ENCODE measurements at places on chromosomes 7 and 10.
A peak's percentile ranks its signal among the peaks of the same experiment; 100 is the strongest.

GRCh38 chr7:47271749-47272148 is 310.2 kb downstream of the TNS3 start:
- DNase-seq, result no peak

GRCh38 chr7:101126651-101127459 is at the start of gene SERPINE1:
SERPINE1 (plus strand) TSS chr7:101127104; CDS start chr7:101128394, 1,290 bp downstream.
- DNase-seq, result no peak

DNA sequence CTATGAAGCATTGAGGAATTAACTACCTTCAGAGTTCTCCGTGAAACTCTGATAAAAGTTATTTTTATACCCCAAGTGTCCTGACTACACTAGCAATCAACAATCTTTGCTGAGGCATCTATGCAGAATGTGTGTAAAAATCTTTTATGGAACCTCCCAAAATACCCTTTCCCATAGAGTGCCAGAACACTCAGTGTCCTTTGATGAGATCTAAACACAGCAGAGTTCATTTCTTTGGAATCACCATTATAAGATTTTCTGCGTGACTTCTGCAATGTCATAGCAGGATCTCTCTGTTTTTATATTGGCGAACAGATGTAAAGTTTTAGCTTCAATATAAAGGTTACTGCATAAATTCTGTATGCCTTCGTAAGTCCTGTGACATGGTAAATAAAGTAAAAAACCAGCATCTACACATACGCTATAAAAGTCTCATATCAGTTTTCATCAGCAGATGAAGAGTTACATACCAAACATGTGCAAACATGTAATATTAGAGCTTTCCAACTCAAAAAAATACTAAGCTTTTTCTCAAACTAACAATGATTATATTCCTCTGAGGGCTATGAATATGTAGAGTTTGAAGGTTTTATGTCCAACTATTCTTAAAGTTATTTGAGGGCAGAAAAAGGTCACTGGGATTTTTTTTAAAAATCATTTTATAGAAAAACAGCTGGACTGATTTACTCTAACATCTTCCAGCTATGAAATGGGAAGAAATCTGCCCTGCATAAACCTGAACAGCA is 67.2 kb downstream of the SKIDA1 start:
- no peak for DNase-seq

GRCh38 chr7:97006816-97007582 is 1.6 kb downstream of the DLX6 start:
- no peak for DNase-seq

DNA sequence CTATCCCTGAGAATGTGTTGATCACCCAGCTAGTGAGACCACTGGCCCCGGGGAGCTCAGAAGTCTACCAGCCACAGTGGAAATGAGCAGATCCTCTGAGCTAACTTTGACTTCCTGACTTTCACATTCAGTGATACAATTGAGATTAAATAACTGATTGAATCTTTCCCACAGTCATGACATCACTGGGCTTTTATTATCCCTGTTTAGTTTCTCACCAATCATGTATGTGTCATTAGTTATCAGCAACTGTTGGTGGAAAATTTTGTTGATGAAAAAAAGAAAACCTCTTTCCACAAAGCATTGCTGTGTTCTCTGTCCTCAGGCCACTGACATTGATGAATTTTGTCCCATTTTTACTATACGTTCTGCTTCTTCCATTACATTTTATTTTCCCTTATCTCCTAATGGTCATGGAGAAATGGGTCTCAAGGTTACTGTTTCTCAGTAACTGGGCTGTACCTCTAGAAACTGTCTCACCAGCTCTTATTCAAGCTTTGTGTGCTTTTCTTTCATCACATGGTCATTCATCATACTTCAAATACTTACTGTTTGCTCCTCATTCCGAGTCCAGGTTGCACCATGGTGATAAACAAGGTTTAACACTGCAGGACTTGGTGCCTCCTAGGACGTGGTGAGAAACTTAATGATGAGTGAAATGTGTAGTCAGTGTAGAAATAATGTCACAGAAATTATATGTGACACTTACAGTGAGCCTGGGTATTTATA is 304.7 kb downstream of the CDK14 start:
- no peak for DNase-seq

DNA sequence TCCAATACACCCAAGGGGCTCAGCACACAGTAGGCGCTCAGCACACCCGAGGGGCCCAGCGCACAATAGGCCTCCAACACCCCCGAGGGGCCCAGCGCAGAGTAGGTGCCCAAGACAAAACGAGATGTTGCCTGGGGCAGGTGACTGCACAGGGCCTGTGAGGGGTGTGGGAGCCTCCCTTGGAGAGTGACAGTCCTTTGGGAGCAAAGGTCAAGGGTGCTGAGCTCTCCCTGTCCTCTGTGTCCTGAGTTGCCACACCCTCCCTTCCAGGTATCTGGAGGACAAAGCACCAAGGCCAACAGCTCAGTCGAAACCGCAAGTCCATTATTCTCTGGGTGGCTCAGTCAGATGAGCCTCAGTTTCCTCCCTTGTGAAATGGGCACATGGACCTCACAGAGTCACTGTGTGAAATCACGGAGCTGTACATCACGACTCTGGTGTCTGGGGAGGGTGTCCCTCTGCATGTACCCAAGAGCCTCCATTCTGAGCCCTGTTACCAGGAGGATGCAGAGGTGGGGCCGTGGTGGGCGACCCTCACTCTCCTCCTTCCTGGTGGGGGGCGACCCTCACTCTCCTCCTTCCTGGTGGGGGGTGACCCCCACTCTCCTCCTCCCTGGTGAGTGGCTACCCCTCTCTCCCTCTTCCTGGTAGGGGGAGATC is 81.3 kb downstream of the FOXL3 start:
- DNase-seq, result no peak

DNA sequence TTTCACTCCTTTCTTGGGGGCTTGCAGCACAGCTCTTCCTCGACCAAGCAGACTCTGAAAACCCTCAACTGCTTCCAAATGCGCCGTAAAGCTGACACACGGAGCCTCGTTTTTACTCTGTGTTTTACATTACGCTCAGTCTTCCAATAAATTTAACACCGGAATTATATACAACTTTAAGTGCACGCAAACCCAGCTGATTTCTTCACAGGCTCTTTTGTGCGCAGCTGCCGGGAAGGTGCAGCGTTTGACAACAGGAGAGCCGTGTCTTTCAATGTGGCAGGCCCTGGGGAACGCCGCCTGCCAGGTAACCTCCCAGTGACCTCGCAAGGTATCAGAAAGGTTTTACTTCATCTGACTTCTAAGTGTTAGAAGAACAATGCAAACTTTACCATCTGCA is 35.0 kb downstream of the GFRA1 start:
- DNase-seq, result no peak

DNA sequence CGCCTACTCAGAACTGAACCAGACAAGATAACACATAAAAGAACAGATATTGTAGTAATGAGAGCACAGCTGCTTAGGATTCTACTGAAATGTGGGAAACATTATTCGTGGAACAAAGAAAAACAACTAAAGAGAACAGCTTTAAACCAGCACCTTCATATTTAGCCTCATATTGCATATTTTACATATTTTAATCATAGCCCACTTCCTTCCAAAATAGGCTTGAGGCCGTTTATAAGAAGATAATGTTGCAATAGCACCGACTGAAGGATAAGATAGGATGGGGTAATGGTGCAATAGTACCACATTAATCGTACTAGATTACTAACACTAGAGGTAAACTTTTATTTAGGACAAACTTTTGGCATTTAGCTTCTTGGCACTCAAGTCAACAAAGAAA is 71.3 kb downstream of the KCND2 start:
- no peak for DNase-seq

- no peak for DNase-seq
These were observed 35.4 kb upstream of the PPP2R2D start for GRCh38 chr10:131865223-131865917.

GRCh38 chr10:11691319-11691755 is 50.8 kb upstream of the ECHDC3 start:
- no peak for DNase-seq

DNA sequence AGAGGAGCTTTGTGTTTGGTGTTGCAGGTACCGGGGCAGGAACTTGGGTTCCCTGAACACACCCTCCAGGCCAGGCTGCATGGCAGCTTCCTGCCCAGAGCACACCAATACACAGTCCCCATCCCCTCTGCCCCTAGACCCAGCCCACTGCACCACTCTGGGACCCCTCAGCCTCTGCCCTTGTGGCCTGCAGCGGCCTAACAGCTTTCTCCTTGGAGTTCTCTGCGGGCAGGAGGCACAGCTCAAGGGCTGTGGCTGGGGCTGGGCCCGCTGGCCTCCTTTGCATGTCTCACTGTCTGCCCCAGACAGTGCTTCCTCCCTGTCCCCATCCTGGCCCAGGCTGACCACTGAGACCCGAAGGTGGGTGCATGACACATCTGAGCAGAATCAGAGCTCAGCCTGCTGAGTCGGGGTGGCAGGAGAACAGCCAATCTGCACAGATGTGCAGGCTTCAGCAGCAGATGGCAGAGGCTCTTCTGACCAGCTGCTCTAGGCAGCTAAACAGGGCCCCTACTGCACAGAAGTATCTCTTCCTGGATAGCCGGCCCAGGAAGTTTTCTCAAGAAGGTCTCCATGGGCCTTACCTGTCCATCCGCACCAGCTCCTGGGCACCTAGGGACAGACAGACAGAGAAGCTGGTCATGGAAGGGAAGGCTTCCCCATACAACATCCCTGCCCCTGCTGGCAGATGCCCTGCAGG is 20.8 kb downstream of the VSIR start:
- DNase-seq, result no peak

GRCh38 chr7:50197549-50197948 is 104.5 kb upstream of the ZPBP start:
- DNase-seq, result peak; percentile 33

DNA sequence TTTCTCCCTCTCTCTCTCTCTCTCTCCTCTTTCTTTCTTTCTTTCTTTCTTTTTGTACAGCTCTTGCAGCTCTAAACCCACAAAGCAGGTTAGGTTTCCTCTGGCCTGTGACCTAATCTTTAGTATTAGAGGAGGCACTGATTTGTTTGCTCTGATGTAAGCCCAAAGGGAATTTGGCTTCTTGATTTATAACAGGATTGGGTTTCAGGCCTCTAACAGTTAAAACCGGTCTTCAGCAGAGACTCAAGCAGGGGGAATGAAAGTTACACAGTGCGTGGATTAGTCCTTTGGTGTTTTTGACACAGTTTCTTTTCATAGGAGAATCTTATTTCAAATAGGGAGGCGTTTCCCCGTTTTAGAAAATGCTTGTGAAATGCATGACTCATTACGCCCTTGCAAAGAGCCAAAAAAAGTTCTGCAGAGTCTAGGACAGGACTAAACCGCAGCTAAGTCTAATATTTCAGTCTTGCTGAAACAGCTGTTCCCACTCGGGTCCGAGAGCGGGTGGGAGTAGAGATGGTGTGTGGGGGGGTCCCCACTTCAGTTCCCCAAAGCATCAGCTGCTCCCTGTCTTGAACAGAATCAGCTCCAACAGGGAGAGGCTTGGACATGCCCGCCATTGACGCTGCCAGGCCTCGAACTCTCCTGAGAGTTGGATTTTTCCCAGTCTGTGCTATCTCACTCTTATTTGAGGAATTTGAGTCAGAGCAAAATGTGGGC is 296.5 kb upstream of the PITRM1 start:
- DNase-seq, result no peak

- no peak for DNase-seq
These were observed 79.1 kb upstream of the NEUROD6 start for GRCh38 chr7:31419505-31420055.

- DNase-seq, result no peak
These were observed 3.4 kb downstream of the KCNIP2 start for GRCh38 chr10:101840102-101840684.

DNA sequence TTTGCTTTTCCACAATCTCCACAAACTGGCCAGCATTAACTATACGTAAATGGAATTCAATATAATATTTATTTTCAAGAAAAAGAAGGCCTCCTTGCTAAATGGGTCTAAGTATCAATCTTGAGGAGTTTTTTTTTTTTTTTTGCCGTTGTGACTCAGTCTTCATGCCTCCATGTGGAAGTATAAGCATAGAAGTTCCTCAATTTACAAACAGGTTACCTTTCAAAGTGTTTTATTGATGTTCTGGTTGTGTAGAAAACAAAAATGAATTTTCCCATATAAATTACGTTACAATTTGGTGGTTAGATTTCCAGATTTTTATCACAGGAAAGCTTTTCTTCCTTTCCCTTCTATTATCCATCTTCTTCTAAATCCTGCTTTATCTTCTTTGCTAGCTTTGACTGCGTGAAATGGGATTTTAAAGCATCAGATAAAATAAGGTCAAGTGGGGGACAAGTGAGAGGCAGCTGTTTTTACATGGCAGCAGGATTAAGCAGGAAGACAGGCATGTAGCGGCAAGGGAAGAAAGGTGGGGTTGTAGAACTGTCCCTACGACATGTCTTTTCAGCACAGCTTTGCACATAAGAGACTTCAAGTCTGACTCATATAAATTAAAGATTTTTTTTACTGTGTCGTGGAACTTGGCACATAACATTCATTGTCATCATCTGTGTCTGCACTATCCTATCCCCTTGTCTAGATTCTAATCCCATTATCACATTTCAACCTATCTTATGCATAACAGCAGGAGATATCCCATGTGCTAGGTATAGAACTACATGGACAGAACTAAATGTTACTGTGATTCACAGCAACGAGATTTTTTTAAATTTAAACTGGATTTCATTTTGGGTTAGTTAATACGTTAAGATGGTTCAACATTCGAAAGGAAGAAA is 135.3 kb upstream of the FAM3C start:
- DNase-seq, result no peak

- no peak for DNase-seq
These were observed 96.6 kb upstream of the NMT2 start for GRCh38 chr10:15265056-15265455.

DNA sequence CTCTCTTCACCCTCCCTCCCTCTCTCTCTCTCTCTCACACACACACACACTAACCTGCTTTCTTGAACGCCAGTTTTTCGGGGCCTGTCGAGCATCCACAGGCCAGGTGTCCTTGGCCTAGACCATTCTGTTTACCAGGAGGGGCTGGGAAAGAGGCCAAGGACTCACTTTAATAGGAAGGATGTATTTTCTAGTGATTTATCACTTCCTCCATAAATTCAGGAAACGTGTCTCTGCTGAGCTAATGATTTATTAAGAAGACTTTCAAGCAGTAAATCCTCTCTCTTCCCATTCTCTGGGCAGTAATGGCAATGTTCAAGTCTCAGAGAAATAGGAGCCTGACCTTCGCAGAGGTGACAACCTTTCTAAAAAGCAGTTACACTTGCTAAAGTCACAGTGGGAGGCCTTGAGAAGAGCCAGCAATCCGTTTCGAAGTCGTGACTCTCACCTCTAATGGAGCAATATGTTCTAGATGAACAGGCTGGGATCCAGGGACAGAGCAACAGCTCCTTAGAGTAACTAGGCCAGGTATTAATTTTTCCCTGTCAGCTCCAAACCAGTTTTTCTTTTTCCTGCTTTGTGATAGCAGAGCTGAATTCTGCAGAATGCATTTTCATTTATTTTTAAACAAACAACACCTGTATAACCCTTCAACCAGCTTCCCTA is 1357.5 kb upstream of the SORCS1 start:
- DNase-seq, result no peak

Measured in stimulated activated CD4-positive, alpha-beta T cell treated with anti-CD3 and anti-CD28 coated beads, Interleukin-1b, Interleukin-23, amount 100 ng/mL, for 1 hour (primary cell).